ENCODE measurements at places on chromosomes 1 and 21.
A peak's percentile ranks its signal among the peaks of the same experiment; 100 is the strongest.

DNA sequence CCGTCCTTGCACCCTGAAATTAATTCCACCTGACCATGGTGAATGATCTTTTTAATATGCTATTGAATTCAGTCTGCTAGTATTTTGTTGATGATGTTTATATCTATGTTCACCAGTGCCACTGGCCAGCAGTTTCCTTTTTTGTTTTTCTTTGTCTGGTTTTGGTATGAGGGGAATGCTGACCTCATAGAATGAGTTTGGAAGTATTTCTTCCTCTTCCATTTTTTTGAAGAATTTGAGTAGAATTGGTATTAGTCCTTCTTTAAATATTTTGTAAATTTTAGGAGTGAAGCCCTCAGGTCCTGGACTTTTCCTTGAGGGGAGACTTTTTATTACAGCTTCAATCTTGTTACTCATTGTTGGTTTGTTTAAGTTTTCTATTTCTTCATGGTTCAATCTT, 231.6 kb downstream of the MRPL39 start:
- DNase-seq = no peak

DNA sequence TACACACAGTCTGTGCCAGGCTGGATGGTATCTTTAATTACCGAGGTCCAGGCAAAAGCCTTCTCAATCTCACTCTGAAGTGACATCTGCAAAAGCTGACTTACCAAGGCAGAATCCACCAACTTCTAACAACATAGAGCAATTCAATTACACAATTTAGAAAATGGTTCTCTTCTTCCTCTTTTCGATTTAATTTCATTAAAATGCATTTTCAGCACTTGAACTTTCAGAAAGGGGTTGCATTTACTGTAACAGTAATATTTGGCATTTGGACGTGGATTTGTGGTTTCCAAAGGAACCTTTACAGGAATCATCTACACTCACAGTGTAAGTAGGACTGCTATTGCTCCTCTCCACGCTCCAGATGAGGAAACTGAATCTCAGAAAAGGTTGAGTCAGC, 53.3 kb downstream of the ERO1B start:
- no peak for DNase-seq

DNA sequence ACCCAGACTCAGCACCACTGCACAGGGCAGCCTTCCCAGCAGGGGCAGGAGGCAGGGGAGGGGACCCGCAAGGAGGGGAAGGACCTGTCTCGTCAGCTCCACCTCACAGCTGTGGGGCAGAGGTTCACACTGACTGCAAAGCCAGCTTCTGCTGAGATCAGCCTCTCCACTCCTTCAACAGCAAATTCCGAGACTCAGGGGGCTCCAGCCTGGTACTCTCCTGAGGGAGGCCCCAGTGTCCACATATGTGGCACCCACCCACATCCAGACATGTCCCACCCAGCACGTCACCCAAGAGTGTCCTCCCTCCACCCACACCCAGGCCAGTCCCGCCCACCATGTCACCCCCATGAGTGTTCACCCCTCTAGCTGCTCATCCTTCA, 329.5 kb downstream of the NPHP4 start:
- DNase-seq = no peak

GRCh38 chr1:9960706-9961562, 17.7 kb downstream of the NMNAT1 start:
- peak; percentile 39 for DNase-seq

DNA sequence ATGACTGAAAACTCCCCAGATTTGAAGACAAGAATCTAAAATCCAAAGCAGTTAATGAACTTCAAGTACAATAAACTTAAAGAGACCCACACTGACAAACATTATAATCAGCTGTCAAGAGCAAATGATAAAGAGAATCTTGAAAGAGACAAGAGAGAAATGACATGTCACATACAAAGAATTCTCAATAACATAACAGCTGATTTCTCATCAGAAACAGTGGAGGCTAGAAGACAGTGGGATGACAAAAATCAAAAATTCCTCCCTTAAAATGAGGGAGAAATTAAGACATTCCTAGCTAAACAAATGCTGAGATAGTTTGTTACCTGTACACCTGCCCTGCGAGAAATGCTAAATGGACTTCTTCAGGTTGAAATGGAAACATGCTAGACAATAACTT, 36.0 kb upstream of the COA6 start:
- no peak for DNase-seq
